Posterior vena cava (tissue), 2 donors: ENCODE measurements at places on chromosomes 7 and 10.

- no peak for DNase-seq
Measured at GRCh38 chr10:99977916-99978315, 31.8 kb downstream of the DNMBP start.

GRCh38 chr7:106332201-106332600 lies 47.4 kb upstream of the NAMPT start:
- no peak for DNase-seq

DNA sequence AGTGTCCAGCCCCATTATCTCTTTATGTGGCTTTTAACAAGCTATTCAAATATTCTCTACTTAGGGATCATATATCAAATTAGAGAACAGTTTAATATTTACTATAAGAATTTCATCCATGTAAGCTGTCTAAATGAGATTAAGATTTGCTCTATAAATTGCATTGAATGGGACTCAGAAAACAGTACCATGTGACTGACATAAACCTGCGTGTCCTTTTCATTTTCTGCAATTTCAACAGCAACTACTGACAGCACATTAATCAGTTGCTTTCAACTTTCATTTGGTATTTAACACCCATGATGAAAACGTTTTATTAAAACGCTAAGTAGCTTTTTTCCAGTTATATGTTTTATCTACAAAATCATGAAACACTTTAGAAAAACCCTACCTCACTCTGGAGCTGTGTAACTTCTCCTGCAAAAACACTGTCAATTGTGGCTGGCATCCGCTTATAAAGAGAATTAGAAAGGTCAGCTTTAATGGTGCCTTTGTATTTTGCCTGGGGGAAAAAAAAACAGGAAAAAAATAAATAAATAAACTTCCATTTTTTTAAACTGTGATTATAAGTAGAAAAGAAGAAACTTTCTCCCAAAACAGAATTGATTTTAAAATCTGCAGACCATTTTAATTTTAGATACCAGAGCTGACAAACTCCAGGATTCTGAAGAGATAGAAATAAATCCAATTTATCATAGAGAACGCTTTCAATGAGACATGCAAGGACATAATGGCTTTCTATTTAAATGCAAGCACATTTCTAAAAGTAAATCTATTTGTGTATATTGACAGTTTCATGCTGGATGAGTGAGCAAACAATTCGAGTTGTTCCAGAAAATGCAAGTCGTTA lies 9.2 kb downstream of the NEBL start:
- DNase-seq: no peak

DNA sequence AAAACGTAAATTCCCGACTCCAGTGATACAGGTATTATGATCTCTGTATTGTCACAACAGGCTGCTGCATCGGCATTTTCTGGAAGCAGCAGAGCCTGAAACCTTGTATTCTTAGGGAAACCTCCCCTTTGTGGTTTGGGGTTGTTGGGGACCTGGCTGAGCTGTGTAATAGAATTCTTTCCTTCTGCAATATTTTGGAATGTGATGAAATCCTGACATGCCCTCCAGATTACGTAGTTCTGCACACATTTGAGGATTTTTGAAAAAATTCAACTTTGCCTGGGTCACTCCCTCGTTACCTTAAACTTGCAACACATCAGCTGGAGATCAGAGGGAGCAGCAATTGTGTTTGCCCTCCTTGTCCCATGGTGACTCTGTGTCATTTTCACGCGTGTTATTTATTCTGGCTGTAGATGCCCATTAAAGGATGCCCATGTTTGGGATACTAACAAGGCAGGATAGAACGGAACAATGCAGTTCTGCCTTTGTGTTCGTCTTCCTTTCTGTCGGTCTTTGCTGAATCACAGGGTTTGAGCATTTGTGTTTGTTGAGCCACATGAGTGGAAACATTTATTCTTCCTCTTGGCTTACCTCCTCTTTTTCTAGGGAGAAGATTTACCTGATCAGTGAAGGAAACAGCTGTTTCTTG lies 181.7 kb downstream of the TCF7L2 start:
- DNase-seq: no peak

- DNase-seq: no peak
Measured at GRCh38 chr10:8189458-8189857, 135.0 kb downstream of the GATA3 start.

DNA sequence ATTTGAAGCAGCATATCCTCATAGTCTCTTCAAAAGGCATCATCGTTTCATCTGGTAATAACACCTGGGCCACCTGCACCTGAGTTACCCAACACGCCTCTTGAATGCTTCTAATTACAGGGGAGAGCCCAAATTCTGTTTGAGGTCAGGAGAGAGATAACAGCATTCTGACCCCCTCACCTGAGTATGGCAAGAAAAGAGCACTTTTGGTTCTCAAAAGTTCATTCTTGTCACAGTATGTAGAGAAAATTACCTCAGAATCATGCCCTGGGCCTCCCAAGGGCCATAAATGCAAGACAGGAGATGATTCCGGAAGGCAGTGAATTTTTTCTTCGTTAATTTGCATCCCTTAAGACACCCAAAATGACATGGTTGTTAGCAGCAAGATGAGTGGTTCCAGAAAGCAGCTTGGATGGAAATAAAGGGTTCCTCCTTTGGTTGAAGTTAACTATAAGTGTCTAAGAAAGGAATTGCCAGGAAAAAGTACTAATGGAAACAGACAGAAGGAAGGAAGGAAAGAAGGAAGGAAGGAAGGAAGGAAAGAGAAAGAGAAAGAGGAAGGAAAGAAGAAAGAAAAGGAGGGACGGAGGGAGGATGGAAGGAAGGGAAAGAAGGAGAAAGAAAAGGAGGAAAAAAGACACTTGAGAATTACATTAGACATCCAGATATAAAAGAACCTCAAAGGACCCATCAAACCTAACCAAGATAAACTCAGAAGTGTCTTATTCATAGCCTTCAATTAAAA lies 228.4 kb upstream of the RHOBTB1 start:
- no peak for DNase-seq

DNA sequence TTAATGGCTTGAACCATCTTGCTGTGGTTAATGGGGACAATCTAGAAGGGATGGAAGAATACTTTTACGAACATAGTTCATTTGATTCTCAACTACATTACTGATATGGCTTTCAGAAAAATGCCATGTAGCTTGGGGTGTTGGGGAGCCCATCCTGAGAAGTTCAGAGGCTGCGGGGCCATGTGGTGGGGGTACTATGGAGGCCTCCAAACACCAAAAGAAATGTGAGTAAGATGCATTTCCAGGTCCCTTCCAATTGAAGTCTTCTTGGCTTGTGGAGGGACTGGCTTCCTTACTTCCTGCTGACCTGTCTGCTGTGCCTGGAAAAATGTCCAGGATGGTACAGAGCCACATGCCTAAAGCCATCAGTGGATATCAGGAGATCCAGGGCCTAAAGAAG lies 1.6 kb upstream of the MBL2 start:
- DNase-seq: no peak

- no peak for DNase-seq
Measured at GRCh38 chr10:35212856-35213255, 86.2 kb downstream of the CREM start.
